Subcutaneous adipose tissue (tissue), 4 donors: ENCODE measurements at places on chromosomes 5 and 9. TPM values are rescaled to one million over a fixed set of nuclear protein-coding genes. Genes with fewer than 3 reads are reported as not detected.

The EIF4E1B gene
- not detected for total RNA-seq

The C1QTNF2 gene
- total RNA-seq = 0.57 TPM

The PCDHA12 gene
- total RNA-seq = not detected

The SLCO6A1 gene
- not detected for total RNA-seq

The SLC4A9 gene
- total RNA-seq = not detected

The NTNG2 gene
- total RNA-seq = not detected

The SAXO1 gene
- under 0.01 TPM for total RNA-seq

The PCDHGA4 gene
- total RNA-seq = 2.7 TPM
